ENCODE measurements at places on chromosomes 2 and 18.

GRCh38 chr2:219294356-219295351 lies 14.5 kb downstream of the PTPRN start:
- peak; percentile 93 for DNase-seq
- H3K4me1 ChIP-seq: peaks cover 20% of the 10 kb centered on the region
- no peaks in the 10 kb centered on the region for H3K36me3 ChIP-seq
- H3K4me3 ChIP-seq: peak overlapping the region; percentile 72
- H3K27me3 ChIP-seq: no peaks in the 10 kb centered on the region

GRCh38 chr18:57141208-57142129 lies 5.4 kb upstream of the BOD1L2 start:
- H3K27me3 ChIP-seq: peaks cover 53% of the 10 kb centered on the region
- no peaks in the 10 kb centered on the region for H3K36me3 ChIP-seq
- H3K4me3 ChIP-seq: no peak overlapping the region
- H3K27ac ChIP-seq: no peak overlapping the region

DNA sequence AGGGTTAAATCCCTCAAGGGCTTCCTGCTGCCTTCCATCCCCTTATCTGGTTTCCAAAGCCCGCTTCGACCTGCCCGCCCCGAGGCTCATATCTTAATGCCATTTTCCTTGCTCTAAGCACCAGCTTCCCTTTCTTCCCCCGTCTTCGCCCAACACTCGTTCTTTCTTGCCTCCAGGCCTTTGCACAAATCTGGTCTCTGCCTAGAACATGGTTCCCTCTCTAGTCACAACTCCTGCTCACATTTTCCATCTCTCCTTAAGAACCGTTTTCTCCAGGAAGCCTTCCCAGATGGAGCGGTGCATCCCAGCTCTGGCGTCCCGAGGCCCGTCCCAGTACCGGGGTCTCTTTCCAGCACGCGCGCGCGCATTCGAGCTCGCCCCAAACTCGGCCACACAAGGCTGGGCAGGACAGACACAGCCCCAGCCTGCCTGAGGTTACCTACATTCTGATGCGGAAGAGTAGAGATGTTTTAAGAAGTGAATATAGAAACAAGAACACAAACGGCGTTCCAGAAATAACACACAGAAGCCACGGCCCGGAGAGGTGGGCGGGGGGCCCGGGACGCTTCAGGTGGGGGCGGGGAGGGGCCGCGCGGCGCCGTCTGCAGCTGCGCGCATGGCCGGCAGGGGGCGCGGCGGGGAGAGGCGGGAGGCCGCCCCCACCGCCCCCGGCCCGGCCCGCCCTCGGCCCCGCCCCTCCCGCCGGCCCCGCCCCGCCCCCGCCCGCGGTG lies at the start of gene DGKD:
Gene DGKD (plus strand): TSS at position 726 of the 731 bp plus-strand sequence. CDS start 25 bp downstream, outside the sequence.
- DNase-seq: peak; percentile 58
- no peaks in the 10 kb centered on the region for H3K27me3 ChIP-seq
- H3K4me1 ChIP-seq: peaks cover 42% of the 10 kb centered on the region

GRCh38 chr18:57542126-57542525 lies 44.4 kb downstream of the FECH start:
- DNase-seq: peak; percentile 51
- H3K27ac ChIP-seq: no peak overlapping the region
- H3K36me3 ChIP-seq: no peaks in the 10 kb centered on the region
- H3K27me3 ChIP-seq: no peaks in the 10 kb centered on the region

DNA sequence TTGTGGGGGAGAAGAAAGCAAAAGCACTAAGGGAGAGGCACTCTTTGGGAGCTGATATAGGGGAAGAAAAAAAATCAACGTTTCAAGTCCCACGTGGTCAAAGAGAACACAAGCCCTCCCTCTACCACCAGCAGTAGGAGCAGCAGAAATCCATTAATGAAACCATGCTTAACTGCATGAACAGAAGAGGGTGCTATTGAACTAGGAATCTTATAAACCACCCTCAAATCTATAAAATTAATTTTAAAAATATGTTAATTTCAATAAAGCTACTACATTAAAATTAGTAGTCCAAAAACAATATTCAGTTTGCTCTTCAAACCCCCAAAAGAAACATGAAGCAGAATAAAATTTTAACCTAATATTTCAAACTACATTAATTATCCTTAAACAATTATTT lies 147.8 kb downstream of the TMEM18 start:
- H3K36me3 ChIP-seq: no peaks in the 10 kb centered on the region
- 0 out of 2 replicates have a peak, but pooled peaks cover 3% of the 10 kb centered on the region for H3K4me1 ChIP-seq
- no peaks in the 10 kb centered on the region for H3K27me3 ChIP-seq
- no peak overlapping the region for H3K4me3 ChIP-seq

DNA sequence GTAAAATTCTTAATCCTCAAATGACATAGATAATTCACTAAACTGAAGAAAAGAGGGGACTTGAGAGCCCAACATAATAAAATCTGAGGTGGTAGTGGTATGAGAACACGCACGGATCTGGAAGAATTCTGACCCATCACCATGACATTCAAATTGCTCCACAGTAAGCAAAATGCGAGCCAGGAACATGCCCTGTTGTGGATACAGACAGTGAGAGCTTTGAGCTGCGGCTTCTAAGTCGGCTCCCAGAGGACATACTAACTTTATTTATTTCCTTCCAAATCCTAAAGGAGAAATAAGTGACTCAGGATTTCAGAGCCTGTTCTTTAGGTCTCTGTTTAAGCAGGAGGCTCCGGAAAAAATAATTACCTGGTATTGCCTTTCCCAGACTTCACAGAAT lies 143.4 kb upstream of the SMAD7 start:
- peaks cover 16% of the 10 kb centered on the region for H3K4me1 ChIP-seq
- no peaks in the 10 kb centered on the region for H3K27me3 ChIP-seq
- H3K36me3 ChIP-seq: no peaks in the 10 kb centered on the region
- no peak overlapping the region for H3K27ac ChIP-seq
- H3K4me3 ChIP-seq: no peak overlapping the region

DNA sequence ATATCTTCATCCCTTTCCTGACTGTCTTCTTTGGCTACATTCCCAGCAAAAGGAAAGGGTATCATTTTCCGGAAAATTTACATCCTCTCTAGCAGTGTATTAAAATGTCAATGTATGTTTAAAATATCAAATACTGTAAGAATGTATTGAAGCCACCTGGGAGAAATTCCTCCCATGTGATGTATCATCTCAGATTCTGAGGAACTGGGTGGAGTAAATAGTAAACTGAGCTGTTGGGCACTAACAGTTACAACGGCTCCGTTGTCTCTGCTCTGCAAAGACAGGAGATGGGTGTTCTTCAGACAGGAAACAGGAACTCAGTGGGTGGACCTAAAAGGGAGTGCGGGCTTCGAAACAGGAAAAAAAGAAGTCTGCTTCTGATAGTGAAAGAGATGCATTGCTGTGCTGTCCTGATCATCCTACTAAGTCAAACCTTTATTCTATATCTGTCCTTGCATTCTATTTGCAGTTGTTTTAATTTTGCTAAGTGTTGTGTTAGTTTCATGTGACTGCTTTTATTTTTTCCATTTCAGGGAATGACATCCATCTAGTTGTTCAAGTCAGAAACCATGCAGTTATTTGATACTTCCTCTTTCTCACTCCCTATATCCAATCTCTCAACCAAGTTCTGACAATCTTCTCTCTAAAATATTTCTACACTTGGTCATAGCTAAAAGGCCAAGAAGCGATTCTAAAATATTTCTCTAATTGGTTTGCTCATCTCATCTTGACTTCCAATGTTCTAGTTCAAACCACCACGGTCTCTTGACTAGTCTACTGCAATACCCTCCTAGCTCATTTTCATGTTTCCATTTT lies 19.4 kb downstream of the DOK1 start:
- no peaks in the 10 kb centered on the region for H3K36me3 ChIP-seq
- H3K27me3 ChIP-seq: no peaks in the 10 kb centered on the region
- DNase-seq: peak; percentile 72
- H3K4me3 ChIP-seq: 0 out of 2 replicates have a peak overlapping the region, but pooled peaks have one; percentile 21

- no peak for DNase-seq
- no peak overlapping the region for H3K4me3 ChIP-seq
- H3K27me3 ChIP-seq: no peaks in the 10 kb centered on the region
- no peaks in the 10 kb centered on the region for H3K4me1 ChIP-seq
Observed at GRCh38 chr2:151793123-151793522, 35.1 kb downstream of the ARL5A start.

DNA sequence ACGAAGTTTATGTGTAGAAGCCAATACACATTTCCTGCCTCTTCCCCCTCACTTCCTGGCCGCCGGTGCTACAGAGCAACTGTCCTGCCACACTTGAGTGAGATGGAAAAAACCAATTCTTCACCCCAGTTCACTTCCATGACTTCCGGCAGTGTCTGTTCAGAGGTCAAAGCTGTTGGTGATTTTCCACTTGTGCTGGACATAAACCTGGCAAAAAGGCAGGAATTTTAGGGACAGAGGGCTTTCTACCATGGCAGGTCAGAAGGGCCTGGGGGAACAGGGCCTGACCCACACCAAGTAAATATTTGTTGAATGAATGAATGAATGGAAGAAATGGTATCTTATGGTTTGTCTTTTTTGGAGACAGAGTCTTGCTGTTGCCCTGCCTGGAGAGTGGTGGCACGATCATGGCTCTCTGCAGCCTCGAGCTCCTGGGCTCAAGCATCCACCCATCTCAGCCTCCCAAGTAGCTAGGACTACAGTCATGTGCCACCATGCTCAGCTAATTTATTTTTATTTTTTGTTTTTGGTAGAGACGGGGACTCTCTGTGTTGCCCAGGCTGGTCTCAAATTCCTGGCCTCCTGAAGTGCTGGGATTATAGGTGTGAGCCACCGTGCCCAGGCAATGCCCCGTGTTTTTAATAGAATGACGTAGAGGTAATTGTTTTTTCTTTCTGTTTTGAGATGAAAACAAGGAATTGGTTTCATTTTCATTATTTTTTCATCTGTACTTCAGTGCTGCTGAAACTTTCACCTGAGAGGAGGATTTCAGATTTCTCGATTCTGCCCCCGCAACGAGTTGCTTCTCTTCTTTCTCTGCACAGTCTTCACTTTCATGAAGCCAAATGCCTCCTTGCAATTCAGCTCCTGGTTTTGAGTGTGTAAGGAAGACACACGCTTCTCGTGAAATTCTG lies 48.0 kb upstream of the LPIN2 start:
- H3K36me3 ChIP-seq: no peaks in the 10 kb centered on the region
- H3K27me3 ChIP-seq: no peaks in the 10 kb centered on the region
- no peak overlapping the region for H3K27ac ChIP-seq
- no peak for DNase-seq
- peaks cover 10% of the 10 kb centered on the region for H3K4me1 ChIP-seq

DNA sequence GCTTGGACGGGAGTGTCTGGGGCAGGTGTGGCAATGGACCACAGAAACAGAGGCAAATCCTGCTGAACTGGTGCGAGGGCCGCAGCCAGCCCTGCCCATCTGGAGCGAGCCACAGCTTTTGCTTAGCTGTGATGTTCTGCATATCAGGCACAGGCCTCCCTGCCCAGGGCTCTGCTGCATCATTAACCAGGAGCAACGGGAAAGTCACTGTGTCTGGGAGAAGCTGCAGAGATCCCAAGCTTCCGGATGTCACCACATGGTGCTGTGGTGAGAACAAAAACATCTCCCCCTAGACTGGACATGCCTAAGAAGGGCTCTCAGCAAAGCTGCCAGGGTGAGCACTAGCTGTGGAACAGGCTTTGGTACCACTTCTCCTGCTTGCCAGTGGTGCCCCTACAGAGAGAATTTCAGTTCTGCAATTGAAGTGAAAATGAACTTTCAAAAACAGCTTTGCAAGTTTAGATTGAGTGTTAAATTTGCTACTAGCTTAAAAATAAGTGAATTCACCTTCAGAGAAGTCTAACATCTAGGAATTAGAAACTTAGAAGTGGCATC lies 172.9 kb upstream of the MYT1L start:
- H3K4me1 ChIP-seq: no peaks in the 10 kb centered on the region
- no peaks in the 10 kb centered on the region for H3K36me3 ChIP-seq
- no peak for DNase-seq
- peaks cover 13% of the 10 kb centered on the region for H3K27me3 ChIP-seq

DNA sequence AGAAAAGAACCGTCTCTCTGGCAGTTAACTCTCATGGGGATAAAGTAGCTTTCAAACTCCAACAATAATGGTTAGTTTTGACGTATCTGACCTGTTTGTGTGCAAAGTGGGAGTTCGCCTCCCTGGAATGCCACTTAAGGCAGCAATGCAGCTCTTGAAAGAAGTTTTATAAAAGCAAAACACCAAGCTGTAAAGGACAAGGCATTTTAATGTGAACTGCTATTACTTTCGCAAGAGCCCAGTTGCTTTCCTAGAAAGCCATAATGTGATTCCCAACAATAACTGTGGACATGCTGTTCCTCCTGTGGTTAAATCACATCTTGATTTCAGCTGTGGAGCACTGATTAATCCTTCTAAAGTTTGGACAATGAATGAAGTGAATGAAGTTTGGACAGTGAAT lies 303.7 kb downstream of the PTPRM start:
- H3K27ac ChIP-seq: peak overlapping the region; percentile 83
- no peaks in the 10 kb centered on the region for H3K27me3 ChIP-seq
- H3K4me3 ChIP-seq: no peak overlapping the region
- H3K4me1 ChIP-seq: peaks cover 27% of the 10 kb centered on the region
- DNase-seq: no peak

- no peaks in the 10 kb centered on the region for H3K36me3 ChIP-seq
- DNase-seq: peak; percentile 29
- no peak overlapping the region for H3K4me3 ChIP-seq
- peaks cover 19% of the 10 kb centered on the region for H3K4me1 ChIP-seq
- H3K27ac ChIP-seq: no peak overlapping the region
Observed at GRCh38 chr2:157488877-157489276, 45.0 kb upstream of the CYTIP start.

GRCh38 chr18:50611529-50611941 lies 51.6 kb downstream of the MAPK4 start:
- no peak for DNase-seq
- no peak overlapping the region for H3K27ac ChIP-seq
- no peaks in the 10 kb centered on the region for H3K4me1 ChIP-seq
- no peaks in the 10 kb centered on the region for H3K36me3 ChIP-seq
- no peak overlapping the region for H3K4me3 ChIP-seq
- H3K27me3 ChIP-seq: no peaks in the 10 kb centered on the region

- DNase-seq: no peak
- no peak overlapping the region for H3K4me3 ChIP-seq
- H3K36me3 ChIP-seq: 0 out of 2 replicates have a peak, but pooled peaks cover 2% of the 10 kb centered on the region
- H3K4me1 ChIP-seq: no peaks in the 10 kb centered on the region
- no peak overlapping the region for H3K27ac ChIP-seq
Observed at GRCh38 chr2:74025971-74026612, 41.4 kb downstream of the TET3 start.

- H3K27me3 ChIP-seq: no peaks in the 10 kb centered on the region
- peak overlapping the region; percentile 66 for H3K27ac ChIP-seq
- DNase-seq: peak; percentile 74
- H3K4me3 ChIP-seq: no peak overlapping the region
- H3K4me1 ChIP-seq: peaks cover 41% of the 10 kb centered on the region
Observed at GRCh38 chr2:10931710-10932255, 20.0 kb downstream of the KCNF1 start.

- H3K36me3 ChIP-seq: peaks cover 63% of the 10 kb centered on the region
- peaks cover 31% of the 10 kb centered on the region for H3K4me1 ChIP-seq
- no peak overlapping the region for H3K4me3 ChIP-seq
Observed at GRCh38 chr2:218648088-218648786, 11.2 kb downstream of the ZNF142 start.
